CD4-positive, alpha-beta T cell treated with Interferon gamma for 1 hour (primary cell): ENCODE measurements at places on chromosomes 1 and 21.

GRCh38 chr1:119516247-119516646, 9.2 kb downstream of the HSD3B1 start:
- no peak for DNase-seq

GRCh38 chr1:87495147-87495546, 166.5 kb downstream of the LMO4 start:
- no peak for DNase-seq

- DNase-seq, result peak; percentile 49
Observed at GRCh38 chr1:243508303-243508713, 252.5 kb downstream of the SDCCAG8 start.

DNA sequence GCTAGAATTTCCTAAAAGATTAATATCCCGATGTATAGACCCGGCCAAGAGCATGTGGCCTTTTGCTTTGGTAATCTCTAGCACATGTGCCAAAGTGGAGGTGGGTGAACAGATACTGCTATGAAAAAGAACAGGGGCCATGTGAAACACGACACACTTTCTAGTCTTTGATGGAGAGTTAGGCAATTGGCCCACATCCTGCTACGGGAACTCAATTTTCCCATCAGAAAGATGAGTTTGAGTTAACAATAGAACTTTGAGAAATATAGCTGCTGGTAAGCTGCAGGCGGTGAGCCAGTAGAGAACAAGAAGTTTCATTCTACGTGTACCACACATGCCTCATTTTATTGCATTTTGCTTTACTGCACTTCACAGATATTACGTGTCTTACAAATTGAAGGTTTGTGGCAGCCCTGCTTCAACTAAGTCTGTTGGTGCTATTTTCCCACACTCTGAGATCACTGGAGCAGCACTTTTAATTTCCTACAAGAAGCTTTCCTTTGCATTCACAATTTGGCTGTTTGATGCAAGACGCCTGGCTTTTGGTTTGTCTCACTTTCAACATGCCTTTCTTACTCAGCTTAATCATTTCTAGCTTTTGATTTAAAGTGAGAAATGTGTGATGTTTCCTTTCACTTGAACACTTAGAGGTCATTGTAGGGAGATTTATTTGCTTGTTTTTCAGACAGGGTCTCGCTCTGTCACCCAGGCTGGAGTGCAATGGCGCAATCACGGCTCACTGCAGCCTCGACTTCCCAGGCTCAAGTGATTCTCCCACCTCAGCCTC, 46.3 kb downstream of the HTR6 start:
- DNase-seq, result no peak

- DNase-seq, result no peak
Observed at GRCh38 chr1:31642366-31642765, 2.3 kb downstream of the PEF1 start.

- peak; percentile 42 for DNase-seq
Observed at GRCh38 chr1:169546087-169546995, 39.9 kb downstream of the F5 start.

DNA sequence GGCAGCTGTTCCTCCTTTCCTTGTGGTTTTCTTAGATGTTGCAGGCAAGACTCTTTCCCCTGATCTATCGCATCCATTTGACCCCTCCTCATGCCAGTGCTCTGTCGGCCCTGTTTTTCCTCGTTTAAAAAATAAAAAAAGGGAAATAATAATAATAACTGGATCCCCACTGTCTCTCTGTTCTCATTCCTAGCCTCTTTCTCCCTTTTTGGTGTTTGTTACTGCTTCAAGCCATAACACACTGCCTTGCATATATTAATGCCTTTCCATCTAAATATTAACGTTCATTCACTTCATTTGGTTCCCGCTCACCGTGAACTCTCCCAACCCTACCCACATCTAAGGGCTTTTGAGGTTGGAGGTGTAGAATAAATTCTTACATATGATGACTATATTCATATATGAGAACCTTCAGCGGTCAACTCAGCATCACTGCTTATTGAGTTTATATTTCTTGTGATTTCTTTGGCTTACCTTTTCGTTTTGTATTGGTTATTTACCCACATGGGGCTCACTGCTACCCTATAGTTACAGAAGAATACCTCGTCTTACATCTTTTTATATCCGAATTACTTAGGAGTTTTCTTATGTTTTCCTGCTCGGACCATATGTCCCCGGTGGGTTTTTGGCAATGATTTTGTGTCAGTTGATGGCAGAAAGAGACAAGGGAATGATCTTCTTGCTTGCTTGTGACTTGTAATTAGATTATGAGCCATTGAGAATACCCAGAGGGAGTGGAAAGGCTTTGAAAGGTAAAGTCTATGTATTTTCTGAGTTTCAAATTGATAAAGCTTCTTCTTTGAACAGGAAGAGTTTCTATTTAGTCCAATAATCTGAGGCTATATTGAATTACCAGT, 805 bp downstream of the ATG4C start:
- DNase-seq, result no peak

- no peak for DNase-seq
Observed at GRCh38 chr1:62336638-62336994, 17.4 kb upstream of the KANK4 start.

- DNase-seq, result no peak
Observed at GRCh38 chr21:44058652-44058964, 46.5 kb downstream of the TRAPPC10 start.

DNA sequence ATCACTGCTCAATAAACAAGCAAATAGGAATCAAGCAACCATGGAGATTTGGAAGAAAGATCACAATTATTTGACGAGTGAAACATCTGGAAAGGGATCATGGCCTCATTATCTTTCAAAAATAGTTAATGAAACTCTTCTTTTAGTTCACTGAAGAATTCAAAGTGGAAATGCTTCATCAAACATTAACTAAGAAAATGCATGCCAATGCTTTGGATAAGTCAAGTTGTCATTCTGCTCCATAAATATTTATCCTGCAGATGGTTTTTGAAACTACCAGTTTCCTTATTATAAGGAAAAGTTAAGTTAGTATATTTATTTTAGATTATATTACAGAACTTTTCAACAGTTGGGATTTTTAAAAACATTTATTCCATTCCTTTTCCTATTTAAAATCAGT, 206.5 kb upstream of the ADGRL2 start:
- no peak for DNase-seq

GRCh38 chr1:195326325-195326724, 1281.9 kb downstream of the KCNT2 start:
- no peak for DNase-seq

- no peak for DNase-seq
Observed at GRCh38 chr1:14365301-14365988, 233.0 kb upstream of the KAZN start.

GRCh38 chr1:115343200-115343737, 5.2 kb upstream of the NGF start:
- DNase-seq, result no peak

DNA sequence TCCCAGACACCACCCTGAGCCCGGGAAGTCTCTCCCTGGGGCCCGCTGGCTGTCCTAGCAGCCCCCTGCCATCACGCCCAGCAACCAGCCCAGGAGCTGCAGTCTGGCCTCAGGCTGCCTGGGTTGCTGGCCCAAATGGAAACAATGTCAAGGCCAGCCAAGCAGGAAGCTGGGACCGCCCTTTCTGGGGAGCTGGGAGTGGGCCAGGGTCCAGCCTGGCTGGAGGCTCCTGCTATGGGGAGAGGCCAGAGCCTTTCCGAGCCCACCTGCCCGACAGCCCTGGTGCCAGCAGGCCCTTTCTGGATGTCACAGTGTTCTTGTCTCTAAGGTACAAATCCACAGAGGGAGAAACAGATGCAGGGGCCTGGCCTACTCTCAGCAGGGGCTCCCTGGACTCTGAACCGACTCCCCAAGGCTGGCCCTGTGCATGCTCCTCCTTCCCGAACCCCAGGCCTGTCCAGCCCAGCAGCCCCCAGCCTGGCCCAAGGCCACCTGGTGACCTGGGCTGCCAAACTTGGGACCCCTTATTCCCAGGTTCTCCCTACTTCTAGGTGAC, 1.2 kb upstream of the MMEL1 start:
- no peak for DNase-seq

- DNase-seq, result no peak
Observed at GRCh38 chr1:203524824-203525223, 30.9 kb downstream of the OPTC start.

DNA sequence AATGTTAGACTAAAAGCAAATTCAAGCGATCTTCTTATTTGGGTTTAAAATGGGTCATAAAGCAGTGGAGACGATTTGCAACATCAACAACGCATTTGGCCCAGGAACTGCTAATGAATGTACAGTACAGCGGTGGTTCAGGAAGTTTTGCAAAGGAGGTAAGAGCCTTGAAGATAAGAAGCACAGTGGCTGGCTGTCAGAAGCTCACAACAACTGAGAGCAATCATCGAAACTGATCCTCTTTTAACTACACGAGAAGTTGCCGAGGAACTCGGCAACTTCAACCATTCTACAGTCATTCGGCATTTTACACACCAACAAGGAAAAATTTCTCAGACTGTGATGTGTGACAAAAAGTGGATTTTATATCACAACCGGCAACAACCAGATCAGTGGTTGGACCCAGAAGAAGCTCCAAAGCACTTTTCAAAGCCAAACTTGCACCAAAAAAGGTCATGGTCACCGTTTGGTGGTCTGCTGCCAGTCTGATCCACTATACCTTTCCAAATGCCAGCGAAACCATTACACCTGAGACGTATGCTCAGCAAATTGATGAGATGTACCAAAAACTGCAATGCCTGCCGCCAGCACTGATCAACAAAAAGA, 47.9 kb downstream of the ASH1L start:
- no peak for DNase-seq
